ENCODE measurements at places on chromosomes 13 and 19. TPM values are rescaled to one million over a fixed set of nuclear protein-coding genes. Genes with fewer than 3 reads are reported as not detected.

- H3K27me3 ChIP-seq, result no peaks in the 10 kb centered on the region
- no peaks in the 10 kb centered on the region for H3K4me1 ChIP-seq
- DNase-seq, result no peak
- no peak overlapping the region for H3K27ac ChIP-seq
- H3K36me3 ChIP-seq, result no peaks in the 10 kb centered on the region
- no peak overlapping the region for H3K4me3 ChIP-seq
These were observed 48.1 kb downstream of the FBN3 start for GRCh38 chr19:8101311-8101710.

The CERS1 gene
- total RNA-seq, result 0.49 TPM

The SMAD9 gene
- 21.7 TPM for total RNA-seq

The NCR1 gene
- total RNA-seq, result not detected

- H3K4me3 ChIP-seq, result no peak overlapping the region
- peaks cover 7% of the 10 kb centered on the region for H3K4me1 ChIP-seq
- no peak for DNase-seq
- H3K36me3 ChIP-seq, result no peaks in the 10 kb centered on the region
These were observed 2.4 kb downstream of the ALOX5AP start for GRCh38 chr13:30737511-30738337.

- no peak overlapping the region for H3K4me3 ChIP-seq
- no peak for DNase-seq
- peaks cover 31% of the 10 kb centered on the region for H3K36me3 ChIP-seq
- no peak overlapping the region for H3K27ac ChIP-seq
These were observed 102.7 kb downstream of the RAB20 start for GRCh38 chr13:110458594-110459365.
